CD4-positive, alpha-beta T cell treated with Interleukin-15 for 4 hours (primary cell): ENCODE measurements at places on chromosomes 3 and 15.

GRCh38 chr15:38252481-38253350 lies at the start of gene SPRED1:
Gene SPRED1, plus strand, starts transcription at chr15:38252836. Its CDS starts 350 bp downstream, at chr15:38253186.
- no peak for DNase-seq

- DNase-seq: no peak
These were observed 8.9 kb upstream of the CMTM8 start for GRCh38 chr3:32229565-32229964.

DNA sequence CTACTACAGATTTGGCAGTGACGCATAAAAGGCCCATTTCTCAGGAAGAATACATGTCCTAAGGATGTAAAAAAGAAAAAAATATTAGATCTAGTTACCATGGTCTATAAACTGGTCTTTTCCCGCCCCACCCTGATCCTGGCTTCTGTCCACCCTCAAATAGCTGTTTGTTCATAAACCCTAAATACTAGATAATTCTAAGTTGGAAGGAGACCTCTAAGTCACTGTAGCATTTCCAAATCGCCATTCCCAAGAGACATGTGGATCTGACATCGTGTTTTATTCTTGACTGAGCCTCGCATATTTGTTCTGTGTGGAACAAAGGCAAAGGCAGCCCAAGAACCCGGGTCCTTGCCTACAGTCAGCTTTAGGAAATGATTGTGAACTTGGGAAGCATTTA lies 49.0 kb downstream of the LMCD1 start:
- DNase-seq: no peak

- DNase-seq: no peak
These were observed 9.8 kb upstream of the TXNRD3 start for GRCh38 chr3:126664591-126665214.

DNA sequence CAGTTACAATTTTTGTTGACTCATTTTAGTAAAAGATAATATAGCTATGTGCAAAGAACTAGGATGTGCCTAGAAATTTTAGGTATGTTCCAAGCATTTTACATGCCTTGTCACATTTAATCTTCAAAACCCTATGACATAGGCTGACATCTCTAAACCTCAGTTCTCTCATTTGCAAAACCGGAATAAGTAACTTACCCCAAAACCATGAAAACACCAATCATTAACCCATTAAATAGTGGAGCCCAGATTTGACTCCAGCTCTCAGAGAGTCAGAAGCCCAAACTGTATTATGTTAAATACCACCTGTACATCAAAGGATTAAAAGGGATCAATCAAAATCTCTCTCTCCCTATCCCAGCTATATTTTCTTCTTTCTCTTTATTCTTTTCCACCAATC lies 36.6 kb downstream of the GSK3B start:
- DNase-seq: no peak

- DNase-seq: no peak
These were observed 6.4 kb upstream of the GHRL start for GRCh38 chr3:10299175-10299574.

DNA sequence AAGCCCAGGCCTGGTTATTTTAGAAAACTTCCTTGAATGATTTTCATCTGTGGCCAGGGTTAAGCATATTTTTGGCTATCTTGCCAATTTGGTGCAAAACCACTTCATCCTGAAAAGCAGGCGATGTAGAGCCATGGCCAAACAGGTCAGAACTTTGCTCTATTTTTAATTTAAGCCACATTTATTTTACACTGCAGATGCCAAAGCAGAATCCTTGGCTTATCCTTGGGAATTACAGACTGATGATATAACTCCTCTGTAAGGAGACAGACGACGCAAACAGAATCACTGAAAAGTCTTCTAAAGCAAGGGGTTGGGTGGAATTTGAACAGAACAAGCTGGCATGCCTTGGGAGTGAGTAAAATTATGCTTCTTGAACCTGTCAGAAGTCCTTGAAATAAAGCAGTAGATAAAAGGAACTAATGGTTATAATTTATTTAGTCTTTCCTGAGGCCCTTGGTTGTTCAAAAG lies 121.9 kb downstream of the CHST2 start:
- no peak for DNase-seq

- DNase-seq: no peak
These were observed 123.8 kb downstream of the TLE3 start for GRCh38 chr15:69973880-69974279.

- DNase-seq: no peak
These were observed 196.0 kb downstream of the LPP start for GRCh38 chr3:188349933-188350332.

DNA sequence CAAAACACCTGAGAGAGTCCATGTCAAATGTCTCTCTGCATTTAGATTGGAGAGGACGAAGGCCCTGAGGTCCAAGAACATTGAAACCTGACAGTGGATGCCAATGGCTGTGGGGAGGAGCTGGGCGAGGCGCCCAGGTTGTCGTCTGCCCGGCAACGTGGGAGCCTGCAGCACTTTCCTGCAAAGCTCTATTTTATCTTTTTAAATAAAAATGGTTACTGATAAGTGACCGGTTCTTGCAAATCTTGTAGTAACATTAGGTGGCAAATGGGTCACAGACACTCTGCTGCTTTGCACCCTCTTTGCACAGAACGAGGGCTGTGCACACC lies 19.5 kb upstream of the FANCD2 start:
- DNase-seq: no peak

DNA sequence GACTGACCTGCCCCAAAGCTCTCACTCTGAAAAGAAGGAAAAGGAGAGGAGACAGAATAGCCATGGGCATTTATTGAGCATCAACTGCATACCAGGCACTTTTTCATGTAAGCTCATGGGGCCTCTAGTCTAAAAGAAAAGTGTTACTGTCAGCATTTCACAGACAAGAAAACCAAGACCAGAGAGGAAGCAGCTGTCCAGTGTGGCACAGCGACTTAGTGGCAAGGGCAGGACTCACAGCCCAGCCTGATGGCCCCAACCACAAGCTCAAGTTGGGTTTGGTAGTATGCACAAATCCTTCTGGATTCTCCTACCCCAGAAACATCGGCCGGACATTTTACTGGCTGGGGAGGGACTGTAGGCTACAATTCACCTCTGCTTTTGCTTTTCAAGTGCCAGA lies 5.8 kb downstream of the EFCC1 start:
- DNase-seq: no peak

GRCh38 chr15:89993349-89993748 lies 7.8 kb upstream of the ZNF710 start:
- DNase-seq: no peak

GRCh38 chr15:93005133-93005532 lies 83.9 kb downstream of the RGMA start:
- no peak for DNase-seq

- no peak for DNase-seq
These were observed 3.6 kb downstream of the CLDN1 start for GRCh38 chr3:190318666-190319065.

DNA sequence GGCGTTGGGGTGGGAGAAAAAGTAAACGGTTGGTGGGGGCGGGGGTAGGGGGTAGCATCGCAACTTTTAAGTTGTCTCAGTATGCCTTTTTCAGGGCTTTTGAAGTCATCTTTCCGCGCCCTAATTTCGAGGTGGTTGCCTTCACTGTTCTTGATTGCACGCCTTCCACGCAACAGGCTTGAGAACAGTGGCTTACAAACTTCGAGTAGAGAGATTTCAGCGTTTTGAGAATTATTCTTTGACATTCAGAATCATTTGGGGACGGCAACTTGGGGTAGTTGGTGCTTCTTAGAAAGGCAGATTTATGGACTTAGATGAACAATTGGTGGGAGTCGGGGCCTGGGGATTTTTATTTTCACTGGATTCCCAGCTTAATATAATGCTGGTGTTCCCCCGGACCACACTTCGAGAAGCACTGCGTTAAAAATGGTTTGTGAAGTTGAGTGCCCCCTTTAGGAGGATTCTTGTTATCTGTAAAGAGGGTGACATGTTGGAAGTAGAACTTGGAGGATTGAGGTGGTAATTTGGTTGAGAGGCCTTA lies 880 bp downstream of the PPP4R2 start:
- peak; percentile 50 for DNase-seq

GRCh38 chr3:194128202-194128918 lies 7.6 kb upstream of the HES1 start:
- no peak for DNase-seq
